ENCODE measurements at places on chromosomes 3 and 15.

- DNase-seq = peak; percentile 74
Observed at GRCh38 chr15:70812827-70813364, 41.1 kb downstream of the LARP6 start.

DNA sequence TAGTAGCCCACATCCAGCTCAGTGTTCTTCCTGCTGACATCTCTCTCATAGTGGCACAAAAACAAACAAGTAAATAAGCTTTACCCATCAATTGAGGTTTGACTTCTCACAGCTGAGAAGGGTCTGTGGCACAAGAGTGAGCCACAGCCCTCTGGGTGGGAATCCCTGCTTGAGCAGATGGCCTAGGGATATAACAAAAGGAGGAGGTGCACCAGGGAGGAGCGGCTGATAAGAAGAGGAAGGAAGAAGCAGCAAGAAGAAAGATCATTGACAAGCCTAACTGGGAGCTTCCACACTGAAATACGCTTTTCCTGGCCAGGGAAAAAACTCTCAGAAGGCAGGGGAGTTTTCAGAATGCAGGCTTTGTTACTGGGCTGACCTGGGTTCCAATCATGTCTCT, 279.8 kb downstream of the UACA start:
- DNase-seq = no peak

- peak; percentile 80 for DNase-seq
Observed at GRCh38 chr3:16146015-16146730, 28.3 kb upstream of the GALNT15 start.

DNA sequence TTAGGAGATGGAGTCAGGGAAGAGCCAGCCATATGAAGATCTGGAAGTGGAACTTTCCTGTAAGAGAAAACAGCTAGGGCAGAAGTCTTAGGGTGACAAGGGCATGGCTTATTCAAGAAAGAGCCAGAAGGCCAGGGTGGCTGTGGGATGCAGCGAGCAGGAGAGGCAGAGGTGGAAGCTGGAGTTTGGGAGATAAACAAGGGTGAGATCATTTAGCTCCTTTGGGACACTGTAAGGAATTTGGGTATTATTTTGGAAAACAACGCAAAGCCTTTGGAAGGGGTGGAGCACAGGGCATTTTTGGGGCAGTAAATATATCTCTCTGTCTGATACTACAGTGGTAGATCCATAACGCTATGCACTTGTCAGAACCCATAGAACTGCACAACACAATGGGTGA, 5.0 kb upstream of the IL16 start:
- no peak for DNase-seq

GRCh38 chr3:179301645-179302044, 21.2 kb upstream of the ZNF639 start:
- no peak for DNase-seq

- DNase-seq = peak; percentile 46
Observed at GRCh38 chr15:89776274-89777072, at the start of gene MESP2. Gene MESP2, plus strand, starts transcription at chr15:89776332. Its CDS starts 26 bp downstream, at chr15:89776358.
